NCI-H146 (cell line): ENCODE measurements at places on chromosomes 2 and 18.

GRCh38 chr2:173386021-173386737, 31.5 kb downstream of the CDCA7 start:
- no peak for DNase-seq

GRCh38 chr2:214889301-214889700, 79.8 kb upstream of the BARD1 start:
- no peak for DNase-seq

- no peak for DNase-seq
These were observed 1363.6 kb upstream of the CHAC2 start for GRCh38 chr2:52404046-52404445.

- no peak for DNase-seq
These were observed 181.8 kb upstream of the GCFC2 start for GRCh38 chr2:75892490-75892889.

GRCh38 chr2:205338156-205338555, 344.1 kb upstream of the NRP2 start:
- DNase-seq, result no peak

DNA sequence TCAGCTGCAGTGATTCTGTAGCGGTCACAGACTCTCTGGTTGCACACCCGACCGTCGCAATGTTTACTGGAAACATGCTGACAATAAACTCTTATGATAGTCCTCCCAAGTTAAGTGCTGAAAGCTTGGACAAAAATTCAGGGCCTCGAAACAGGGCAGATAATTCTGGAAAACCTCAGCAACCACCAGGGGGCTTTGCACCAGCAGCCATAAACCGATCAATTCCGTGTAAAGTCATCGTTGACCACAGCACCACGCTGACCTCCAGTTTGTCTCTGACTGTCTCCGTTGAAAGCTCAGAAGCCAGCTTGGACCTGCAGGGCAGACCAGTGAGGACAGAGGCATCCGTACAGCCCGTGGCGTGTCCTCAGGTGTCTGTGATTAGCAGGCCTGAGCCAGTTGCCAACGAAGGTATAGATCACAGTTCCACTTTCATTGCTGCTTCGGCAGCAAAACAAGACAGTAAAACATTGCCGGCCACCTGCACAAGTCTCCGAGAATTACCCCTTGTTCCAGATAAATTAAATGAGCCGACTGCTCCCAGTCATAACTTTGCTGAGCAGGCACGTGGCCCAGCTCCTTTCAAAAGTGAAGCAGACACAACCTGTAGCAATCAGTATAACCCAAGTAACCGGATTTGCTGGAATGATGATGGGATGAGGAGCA, 166.1 kb downstream of the ASXL3 start:
- DNase-seq, result no peak

DNA sequence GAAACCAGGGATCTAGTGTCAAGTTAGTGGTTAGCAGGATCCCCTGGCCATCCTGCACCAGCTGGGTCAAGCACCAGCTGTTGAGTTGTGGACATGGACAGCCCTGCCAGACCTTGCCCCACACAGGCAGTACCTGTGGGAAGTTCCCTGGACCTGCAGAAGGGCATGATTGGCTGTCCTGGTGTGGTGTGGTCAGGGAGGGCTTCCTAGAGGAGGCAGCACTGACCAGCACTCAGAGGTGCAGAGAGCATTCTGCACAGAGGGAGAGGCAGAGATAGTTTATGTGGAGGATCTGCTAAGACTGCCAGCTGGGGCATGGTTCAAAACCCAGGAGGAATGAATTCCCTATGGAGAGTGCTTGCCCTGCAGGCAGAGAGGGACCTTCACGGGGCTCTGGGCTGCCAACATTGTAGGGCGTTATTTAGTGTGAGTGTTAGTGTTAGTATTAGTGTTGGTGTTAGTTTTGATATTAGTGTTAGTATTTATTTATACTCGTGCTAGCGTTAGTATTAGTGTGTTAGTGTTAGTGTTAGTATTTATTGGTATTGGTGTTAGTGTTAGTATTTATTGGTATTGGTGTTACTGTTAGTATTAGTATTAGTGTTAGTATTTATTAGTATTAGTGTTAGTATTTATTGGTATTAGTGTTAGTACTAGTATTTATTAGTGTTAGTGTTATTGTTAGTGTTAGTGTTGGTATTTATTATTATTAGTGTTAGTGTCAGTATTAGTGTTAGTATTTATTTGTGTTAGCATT, 31.9 kb downstream of the TWIST2 start:
- DNase-seq, result no peak

DNA sequence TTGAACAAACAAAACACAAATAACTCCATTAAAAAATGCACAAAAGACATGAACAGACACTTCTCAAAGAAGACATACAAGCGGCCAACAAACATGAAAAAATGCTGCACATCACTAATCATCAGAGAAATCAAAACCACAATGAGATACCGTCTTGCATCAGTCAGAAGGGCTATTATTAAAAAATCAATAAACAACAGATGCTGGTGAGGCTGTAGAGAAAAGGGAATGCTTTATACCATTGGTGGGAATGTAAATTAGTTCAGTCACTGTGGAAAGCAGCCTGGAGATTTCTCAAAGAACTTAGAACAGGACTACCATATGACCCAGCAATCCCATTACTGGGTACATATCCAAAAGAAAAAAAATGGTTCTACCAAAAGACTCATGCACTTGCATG, 37.8 kb downstream of the GPR155 start:
- DNase-seq, result peak; percentile 19

DNA sequence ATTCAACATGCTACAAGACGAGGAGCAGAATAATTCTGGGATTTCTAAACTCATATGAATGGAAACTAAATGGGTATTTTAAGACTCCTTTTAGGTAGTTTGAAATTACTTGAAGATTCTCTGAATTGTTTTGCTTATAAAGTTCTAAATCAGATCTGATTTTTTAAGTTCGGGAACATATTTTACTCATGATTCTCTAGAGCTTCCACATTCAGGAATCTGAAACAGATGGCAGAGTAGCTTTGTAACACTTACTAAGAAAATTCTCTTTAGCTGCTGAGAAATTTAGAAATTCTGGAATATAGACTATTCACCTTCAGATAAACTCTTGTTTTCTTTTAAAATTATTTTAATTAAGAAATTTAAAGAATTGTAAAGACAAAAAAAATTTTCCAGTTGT, 13.7 kb downstream of the RBBP8 start:
- no peak for DNase-seq

DNA sequence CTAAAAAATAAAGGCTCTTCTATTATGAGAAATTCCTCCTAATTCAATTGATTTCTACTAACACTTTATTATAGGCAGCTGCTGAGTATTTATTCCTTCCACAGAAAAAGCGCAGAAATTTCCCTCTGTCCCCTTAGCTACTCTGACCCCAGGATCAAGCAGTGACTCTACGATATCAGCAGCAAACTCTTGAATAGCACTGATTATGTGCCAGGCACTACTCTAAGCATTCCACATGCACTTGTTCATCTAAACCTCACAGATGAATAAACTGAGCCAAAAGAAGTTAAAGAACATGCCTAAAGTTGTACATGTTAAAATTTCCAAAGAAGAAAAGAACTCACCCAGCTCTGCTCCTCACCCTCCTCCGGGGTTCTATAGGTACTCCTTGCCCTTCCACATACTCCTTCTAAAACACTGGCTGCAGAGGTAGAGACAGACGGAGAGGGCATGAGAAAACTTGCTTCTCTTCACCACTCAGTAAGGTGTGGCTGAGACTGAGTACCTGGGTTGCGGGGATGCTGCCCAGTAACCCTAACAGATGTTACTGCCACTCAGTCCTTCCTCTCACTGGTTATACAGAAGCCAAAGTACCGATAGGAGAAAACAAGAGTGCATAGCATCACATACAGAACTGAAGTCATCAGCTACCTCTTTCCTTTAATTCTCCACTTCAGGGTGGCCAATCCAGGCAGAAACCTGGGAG, 9.9 kb downstream of the C1D start:
- DNase-seq, result no peak

DNA sequence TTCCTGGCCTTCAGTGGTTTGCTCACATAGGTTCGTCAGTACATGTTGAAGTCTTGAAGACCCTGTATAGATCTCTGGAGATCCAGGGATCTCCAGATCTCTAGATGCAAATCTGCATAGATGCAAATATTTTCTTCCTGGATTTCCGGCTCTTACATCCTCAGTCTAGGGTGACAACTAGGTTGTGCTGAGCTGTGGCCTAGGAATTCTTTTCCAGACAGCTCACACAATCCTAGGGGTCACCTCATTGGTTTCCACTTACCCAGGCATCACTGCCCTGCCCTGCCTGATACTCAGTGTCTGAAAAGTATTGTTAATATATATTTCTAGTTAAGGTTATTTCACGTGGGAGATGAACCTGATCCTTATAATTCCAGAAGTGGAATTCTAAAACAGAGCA, 105.1 kb upstream of the TTC27 start:
- DNase-seq, result no peak

- DNase-seq, result no peak
These were observed 54.4 kb downstream of the ARHGEF4 start for GRCh38 chr2:130890941-130891669.

GRCh38 chr2:156630579-156631337, 194.6 kb downstream of the GPD2 start:
- DNase-seq, result no peak

DNA sequence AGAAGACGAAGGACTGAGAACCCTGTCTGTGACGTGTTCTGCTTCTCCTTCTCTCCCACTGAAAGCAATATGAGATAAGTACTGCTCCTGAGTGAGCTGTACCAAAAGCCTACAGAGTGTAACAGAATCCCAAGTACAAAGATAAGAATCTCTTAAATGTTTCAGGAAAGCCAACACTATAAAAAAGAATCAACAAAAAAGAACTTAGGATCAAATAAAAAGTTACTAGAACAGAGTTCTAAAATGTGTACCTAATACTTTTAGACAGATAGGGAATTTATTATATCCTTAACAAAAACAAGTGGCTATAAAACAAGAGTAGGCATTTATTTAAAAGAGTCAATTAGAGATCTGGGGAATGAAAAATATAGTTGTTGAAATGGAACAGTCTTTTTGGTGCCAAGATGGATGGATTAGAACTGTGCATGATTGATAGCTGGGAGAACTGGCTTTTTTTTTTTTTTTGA, 49.0 kb downstream of the NCOA1 start:
- no peak for DNase-seq

DNA sequence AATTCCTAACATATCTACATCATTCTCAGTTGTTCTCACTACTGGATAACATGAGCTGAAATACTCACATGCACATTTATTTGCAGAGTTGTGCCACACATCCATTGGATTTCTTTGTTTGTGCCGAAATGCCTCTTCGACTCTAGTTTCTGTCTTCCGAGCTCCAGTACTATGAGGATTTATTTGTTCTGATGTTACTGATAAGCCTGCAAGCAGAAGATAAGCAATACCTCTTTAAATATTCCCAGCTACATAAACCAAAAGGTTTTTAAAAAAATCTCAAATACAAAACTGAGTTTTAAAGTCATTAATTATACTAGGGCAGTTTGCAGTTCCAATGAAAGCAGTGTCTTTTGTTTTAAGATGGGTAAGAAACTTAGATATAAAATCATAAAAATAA, 164.8 kb downstream of the ATAD2B start:
- no peak for DNase-seq

DNA sequence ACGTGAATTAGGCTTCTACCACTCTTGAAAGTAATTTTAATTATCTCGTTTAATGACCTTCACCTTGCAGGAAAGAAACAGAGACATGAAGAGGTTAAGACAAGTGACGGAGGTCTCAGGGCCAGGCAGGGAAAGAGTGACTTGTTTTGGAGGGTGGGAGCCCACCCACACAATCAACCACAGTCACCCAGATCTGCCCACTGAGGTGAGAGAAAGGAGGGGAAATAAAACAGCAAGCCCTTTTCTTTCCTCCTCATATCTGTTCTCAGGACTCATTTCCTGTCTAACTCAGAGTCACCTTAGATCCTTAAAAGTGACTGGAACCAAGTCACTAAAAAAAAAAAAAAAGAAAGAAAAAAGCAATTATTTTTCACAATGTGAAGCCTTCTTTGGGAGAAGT, 26.8 kb downstream of the ATP8B1 start:
- DNase-seq, result no peak

DNA sequence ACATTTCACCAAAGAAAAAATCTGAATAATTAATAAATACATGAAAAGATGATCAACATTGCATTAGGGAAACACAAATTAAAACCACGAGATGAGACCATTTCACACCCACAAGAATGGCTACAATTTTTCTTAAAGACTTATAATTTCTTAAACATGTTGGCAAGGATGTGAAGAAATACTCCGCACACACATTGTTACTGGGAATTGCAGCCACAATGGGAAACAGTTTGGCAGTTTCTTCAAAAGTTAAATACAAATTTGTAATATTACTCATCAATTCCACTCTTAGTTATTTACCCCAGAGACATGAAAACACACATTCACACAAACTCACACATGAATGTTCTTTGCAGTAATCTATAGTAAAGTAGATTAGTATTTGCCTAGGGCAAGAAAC, 363.3 kb upstream of the SMIM21 start:
- DNase-seq, result no peak

DNA sequence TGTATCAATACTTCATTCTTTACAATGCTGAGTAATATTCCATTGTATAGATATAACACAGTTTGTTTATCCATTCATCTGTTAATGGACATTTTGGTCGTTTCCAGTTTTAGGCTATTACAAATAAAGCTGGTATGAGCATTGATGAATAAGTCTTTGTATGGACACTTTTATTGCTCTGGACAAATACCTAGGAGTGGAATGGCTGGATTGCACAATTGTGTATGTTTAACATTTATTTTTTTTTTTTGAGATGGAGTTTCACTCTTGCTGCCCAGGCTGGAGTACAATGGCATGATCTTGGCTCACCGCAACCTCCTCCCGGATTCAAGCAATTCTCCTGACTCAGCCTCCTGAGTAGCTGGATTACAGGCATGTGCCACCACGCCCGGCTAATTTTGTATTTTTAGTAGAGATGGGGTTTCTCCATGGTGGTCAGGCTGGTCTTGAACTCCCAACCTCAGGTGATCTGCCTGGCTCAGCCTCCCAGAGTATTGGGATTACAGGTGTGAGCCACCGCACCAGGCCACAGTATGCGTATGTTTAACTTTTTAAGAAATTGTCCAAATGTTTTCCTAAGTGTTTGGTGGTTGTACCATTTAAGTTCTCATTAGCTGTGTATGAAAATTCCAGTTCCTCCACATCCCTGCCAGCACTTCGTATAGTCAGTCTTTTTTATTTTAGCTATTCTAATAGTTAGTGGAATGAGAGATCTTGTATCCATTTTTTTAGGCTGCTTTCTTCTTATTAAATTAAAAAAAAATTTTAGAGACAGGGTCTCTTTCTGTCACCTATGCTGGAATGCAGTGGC, 194.9 kb upstream of the HAAO start:
- no peak for DNase-seq

- no peak for DNase-seq
These were observed 1.2 kb downstream of the COA5 start for GRCh38 chr2:98607104-98607503.

DNA sequence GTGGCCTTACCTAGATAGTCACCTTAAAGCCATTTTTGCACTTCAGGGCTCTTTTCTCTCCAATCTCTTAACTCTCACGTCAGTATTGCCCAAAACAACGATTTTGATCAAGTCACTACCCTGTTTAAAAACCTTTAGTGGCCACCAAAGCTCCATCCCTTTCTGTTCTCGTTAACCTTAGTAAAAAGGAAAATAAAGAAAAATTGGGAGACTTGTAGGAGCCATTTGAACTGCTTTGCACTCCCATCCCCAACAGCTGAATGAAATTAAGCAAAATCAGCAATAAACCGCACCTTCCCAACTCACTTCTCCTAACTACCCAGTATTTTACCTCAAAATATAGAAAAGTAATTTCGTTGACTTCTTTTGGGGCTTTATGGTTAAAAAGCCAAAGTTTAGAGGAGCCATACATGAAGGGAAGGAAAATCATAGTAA, 686 bp upstream of the ARL5A start:
- DNase-seq, result no peak
